ENCODE measurements at places on chromosomes 2 and 18.
A peak's percentile ranks its signal among the peaks of the same experiment; 100 is the strongest.

DNA sequence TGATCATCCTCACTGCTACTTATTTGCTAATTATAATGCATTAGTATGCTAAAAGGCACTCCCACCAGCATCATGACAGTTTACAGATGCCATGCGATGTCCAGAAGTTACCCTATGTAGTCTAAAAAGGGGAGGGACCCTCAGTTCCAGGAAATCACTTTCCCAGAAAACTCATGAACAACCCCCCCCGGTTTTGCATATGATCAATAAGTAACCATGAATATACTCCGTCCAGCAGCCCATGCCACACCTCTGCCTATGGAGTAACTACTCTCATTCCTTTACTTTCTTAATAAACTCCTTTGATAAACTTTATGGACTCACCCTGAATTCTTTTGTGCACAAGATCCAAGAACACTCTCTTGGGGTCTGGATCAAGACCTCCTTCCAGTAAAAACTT is 86.8 kb downstream of the MALT1 start:
- no peak for DNase-seq

DNA sequence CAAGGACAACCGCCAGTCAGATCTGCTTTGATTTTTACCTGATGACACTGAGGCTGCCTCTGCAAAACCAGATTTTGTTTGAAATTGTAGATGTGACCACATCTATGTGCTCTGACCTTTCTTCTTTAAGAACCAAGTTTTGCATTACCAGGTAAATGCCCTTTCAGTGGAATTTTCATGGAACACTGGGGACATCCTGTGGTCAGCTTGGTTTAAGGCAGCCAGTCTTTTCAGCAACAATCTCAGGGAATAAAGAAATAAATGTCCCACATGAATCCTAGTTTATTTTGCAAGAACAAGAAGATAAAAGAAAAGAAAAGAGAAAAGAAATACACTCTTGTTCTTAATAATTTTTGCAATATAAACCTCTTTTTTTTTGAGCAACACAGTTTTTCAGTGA is 90.6 kb downstream of the POU3F3 start:
- no peak for DNase-seq

GRCh38 chr18:65768120-65768778 is 17.4 kb downstream of the CDH7 start:
- no peak for DNase-seq

GRCh38 chr2:161044095-161044865 is 115.9 kb upstream of the TANK start:
- peak; percentile 16 for DNase-seq

DNA sequence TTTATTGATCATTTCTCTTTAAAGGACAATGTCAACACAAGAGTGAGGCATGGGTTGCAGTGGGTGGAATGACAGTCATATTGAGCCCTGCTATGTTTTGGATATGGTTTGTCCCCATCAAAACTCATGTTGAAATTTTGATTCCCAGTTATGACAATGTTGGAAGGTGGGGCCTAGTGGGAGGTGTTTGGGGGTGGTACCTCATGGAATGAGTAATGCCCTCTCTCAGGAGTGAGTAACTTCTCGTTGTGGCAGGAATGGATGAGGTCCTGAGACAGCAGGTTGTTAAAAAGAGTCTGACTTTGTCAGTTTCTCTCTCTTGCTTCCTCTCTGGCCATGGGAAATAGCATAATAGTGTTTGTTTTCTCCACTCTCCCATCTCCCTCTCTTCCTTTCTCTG is 345.3 kb downstream of the DCC start:
- DNase-seq = no peak

- no peak for DNase-seq
These were observed 5.6 kb upstream of the LRATD1 start for GRCh38 chr2:14626873-14627272.

DNA sequence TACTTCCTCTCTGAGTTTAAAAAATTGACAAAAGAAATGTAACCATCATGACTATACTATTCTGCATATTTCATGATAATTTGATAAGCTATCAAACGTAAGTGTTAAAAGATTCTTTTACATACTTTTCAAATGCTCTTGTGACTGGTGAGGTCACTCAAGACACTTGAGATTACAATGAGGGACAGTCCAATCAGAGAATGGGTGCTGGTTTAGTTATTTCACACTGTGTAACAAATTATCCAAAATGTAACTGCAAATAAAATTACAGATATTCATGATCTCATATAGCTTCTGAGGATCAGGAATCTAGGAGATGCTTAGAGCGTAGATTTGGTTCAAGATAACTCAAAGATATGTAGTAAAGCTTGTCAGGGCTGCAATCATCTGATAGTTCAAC is 4.4 kb upstream of the GTF2A1L start:
- DNase-seq = no peak
